Right atrium auricular region (tissue), 2 donors: ENCODE measurements at places on chromosomes 5 and 9. TPM values are rescaled to one million over a fixed set of nuclear protein-coding genes. Genes with fewer than 3 reads are reported as not detected.

The CCDC192 gene
- not detected for total RNA-seq

The SLC25A2 gene
- not detected for total RNA-seq

The TAF1L gene
- not detected for total RNA-seq

The WNT8A gene
- total RNA-seq: not detected

The ZBED3 gene
- total RNA-seq: 3.9 TPM

The TICAM2 gene
- 0.67 TPM for total RNA-seq

The SPEF2 gene
- total RNA-seq: 2.0 TPM

The TAS2R1 gene
- not detected for total RNA-seq
